Head of caudate nucleus (tissue), 42 donors: ENCODE measurements at places on chromosomes 6 and 20.

- no peak for DNase-seq
Measured at GRCh38 chr20:40865095-40865494, 163.5 kb upstream of the TOP1 start.

DNA sequence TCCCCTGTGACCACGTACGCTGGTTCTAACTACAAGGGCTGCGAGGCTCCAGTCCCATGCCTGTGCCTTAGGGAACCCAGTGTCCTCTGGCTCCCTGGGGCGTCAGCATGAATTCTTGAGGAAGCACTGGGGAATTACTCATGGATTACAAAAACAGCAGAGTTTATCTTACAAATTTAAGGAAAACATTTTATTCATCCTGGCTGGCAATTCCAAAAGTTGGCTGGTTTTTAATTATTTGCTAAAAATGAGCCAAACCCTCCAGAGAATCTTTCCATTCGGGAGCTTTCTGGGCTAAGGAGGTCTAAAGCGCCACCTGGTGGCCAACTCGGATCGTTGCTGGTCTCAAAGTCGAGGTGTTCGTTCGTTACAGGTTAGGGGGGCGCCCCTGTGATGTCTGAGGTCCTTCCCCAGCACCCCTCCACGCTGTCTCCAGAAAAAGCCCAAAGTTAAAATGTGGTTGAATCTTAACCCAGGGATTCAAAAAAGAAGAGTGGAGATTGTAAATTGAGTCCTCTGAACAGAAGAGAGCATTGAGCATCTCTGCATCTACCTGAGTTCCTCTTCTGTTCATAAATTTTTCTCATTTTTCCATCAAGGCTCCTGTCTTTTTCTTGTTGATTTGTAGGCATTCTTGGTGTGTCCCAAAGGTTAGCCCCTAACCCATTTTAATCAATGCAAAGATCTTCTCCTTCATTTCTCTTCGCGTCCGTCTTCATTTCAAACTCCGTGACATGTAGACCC, 99.4 kb downstream of the BFSP1 start:
- DNase-seq = peak; percentile 76

GRCh38 chr6:147204060-147204785, at the start of gene STXBP5:
Gene STXBP5, plus strand, starts transcription at chr6:147204417. Its CDS starts 116 bp downstream, at chr6:147204533.
- peak; percentile 64 for DNase-seq

DNA sequence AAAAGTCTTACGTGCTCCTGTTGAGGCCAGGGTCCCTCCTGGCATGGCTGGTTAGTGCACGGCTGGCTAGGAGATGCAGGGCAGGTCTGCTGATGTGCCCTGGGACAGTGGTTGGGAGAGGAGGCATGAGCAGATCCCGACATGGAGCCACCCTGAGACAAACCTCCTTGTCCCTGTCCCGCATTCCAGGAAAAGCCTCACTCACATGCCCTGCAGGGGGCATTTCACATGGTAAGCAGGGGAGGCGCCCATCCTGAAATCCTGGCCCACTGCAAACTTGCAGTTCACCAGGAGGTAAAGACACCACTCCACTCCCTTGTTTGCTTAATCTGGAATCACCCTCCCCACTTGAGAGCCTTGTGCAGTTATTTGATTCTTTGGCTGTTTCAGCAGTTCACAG, 116.7 kb upstream of the SLC24A3 start:
- DNase-seq = no peak

DNA sequence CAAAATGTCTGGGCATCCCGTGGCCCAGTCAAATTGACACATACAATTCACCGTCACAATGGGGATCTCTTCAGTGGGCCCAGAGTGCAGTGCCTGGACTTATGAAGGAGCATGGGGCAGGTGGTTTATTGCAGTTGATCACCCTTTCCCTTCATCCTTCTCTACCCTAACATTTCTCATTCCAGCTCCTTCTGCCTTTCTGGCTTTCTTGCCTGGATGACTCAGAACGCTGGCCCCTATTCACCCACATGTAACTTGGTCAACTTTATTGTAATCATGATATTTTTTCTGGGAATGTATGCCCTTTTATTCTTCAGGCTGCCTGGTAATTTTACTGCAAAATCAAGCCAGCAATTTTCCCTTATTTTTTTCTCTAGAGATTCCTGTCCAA, 179.9 kb upstream of the DTNBP1 start:
- DNase-seq = no peak

- no peak for DNase-seq
Measured at GRCh38 chr20:61608275-61609085, 356.4 kb downstream of the CDH4 start.

DNA sequence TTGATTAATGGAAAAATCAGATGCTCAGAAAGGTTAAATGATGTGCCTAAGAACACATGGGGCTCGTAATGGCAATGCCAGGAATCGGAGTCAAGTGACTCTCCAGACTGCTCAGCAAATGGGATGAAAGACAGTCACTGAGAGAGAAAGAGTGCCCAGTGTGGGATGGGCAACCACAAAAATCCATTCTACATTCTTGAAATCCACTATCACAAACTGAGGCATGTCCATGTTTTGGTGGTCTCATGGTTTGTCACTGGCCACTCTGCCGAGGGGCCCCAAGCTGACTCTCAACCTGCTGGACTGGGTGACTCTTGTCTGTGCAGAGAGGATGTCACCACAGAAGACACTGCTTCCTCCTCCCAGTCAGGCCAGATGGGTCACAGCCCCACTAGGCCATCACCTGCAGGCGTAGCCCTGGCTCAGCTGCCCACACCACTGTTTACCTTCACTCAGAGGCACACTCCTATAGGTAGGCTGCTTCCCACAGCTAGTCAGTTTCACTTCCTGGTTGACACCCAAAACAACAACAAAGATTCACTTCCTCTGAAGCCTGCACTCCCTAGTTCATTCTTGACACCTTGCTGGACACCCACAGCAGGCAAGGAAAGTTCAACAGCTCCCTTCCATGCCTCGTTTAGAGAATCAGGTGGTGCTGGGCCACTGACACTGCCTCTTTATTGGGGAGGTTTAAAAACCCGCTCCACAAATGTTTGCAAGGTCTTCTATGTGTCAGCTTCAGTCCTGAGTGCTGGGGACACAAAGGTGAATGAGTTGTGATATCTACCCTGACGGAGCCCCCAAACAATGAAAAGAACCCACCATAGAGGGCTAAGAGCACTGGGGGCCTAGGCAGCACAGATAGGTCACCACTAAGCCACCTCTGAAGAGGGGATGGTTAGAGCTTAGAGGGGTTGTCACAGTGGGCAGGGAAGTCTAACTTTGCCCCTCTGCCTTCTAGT, 21.7 kb downstream of the MAP1LC3A start:
- no peak for DNase-seq

DNA sequence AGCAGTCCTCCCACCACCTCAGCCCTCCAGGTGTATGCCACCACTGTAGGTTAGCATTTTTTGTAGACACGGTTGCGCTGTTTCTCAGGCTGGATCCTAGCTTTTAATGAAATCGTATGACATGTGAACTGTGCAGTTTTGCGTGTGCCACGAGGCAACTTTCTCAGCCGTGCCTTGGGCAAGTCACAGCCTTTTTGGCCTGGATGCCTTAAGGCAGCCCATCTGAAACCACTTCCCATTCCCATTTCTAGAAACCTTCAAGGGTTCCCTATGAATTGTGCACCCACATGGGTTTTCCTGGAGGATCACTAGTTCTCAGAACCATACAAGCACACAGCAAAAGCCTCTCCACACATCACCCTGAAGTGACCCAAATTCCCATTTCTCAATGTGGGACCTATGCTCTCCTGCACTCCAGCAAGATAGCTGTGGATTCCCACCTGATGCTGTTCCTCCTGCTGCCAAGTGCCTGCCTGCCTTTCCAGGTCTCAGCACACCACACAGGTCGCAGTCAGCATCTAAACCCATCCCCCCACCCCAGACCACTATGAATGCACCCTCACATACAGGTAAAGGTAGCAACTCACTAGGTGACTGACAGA, 28.9 kb downstream of the SNX5 start:
- DNase-seq = no peak
